Omental fat pad (tissue), 4 donors: ENCODE measurements at places on chromosomes 5 and 9.

- no peak for DNase-seq
These were observed 157.9 kb upstream of the ALDH1B1 start for GRCh38 chr9:38234479-38235170.

- no peak for DNase-seq
These were observed 146.9 kb upstream of the DMRT1 start for GRCh38 chr9:694403-695154.

DNA sequence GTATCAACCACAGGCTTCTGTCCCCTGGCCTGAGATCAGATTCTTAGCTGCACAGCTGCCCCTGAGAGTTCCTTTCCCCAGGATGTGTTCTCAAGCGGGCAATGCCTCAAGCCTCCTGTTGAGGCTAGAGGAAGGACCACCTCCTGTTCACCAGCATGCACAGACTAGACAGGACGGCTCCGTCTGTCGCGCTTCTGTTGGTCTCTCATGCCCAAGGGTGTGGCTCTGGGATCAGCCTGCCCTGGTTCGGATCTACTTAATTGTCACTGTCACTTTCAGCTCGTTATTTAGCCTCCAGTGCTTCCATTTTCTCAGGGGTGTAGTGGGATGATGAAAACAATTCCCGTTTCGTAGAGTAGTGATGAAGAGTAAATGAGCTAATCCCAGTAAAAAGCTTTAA lies 103.1 kb downstream of the KCNIP1 start:
- no peak for DNase-seq

DNA sequence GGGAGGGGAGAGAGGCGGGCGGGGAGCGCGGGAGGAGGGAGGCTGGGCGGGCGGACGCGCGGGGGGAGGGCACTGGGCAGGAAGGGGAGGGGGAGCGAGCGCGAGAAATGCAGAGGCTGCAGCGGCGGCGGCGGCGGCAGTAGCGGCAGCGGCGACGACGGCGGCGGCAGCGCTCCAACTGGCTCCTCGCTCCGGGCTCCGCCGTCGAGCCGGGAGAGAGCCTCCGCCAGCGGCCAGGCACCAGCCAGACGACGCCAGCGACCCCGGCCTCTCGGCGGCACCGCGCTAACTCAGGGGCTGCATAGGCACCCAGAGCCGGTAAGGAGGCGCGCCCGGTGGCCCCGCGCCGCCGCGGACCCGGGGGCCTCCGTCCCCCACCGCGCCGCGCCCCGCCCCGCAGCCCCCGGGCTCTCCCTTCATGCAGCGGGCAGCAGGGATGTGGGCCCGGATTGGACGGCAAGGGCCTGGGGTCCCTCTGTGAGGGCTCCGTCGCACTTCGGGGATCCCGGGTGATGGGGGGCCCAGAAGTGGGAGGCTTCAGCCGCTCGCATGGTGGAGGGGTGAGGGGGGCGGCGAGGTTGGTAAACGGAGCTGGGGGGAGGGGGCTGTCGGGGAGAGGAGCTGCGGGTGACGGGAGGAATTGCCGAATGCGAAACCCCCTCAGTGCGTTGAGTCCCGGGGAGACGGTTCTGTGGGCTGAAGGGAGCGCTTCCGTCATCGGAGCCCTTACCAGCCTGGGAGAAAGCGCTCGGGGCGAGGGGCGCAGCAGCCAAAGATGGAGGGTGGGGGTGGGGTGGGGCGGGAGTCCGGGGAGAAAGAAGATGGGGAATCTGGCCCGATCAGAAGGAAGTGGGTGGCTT lies at the start of gene BASP1:
BASP1 (plus strand) TSS at position 139 of the 860 bp plus-strand sequence. CDS start 57,586 bp downstream, outside the sequence.
- no peak for DNase-seq

GRCh38 chr9:34377404-34377746 lies 677 bp upstream of the MYORG start:
- DNase-seq, result peak; percentile 16

DNA sequence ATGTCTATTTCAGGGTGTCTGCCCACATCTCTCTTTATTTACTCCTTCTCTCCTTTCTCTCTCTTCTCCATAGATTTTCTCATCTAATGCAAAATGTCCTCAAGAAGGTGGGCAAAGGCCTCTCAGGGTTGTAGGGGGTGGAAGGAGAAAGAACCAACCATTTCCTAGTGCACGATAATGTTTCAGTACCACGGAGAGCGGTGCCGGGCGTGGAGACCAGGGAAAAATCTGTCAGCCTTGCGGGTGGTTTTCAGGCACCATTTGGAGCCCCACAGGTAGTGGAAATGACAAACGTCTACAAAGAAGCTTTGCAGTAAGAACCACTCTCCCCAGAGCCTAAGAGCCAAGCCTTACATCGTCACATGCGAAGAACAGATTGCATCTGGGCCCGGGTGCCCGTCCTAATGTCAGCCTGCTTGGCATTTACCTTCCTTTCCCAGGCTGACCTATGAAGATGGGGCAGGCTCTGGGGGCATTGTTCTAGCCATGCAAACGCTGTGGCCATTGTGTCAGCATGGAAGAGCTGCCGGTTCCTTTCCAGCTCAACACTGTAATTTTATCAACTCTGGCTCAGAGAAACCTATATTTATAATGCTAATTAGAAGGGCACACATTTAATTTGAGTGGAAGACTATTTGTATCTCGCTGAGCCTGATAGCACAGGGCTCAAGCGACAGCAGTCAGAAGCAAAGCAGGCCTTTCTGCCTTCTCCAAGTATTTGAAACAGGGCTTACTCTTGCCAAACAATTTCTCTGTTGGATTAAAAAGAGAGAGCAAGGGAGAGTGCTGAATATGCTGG lies 430.1 kb upstream of the WWC1 start:
- no peak for DNase-seq

DNA sequence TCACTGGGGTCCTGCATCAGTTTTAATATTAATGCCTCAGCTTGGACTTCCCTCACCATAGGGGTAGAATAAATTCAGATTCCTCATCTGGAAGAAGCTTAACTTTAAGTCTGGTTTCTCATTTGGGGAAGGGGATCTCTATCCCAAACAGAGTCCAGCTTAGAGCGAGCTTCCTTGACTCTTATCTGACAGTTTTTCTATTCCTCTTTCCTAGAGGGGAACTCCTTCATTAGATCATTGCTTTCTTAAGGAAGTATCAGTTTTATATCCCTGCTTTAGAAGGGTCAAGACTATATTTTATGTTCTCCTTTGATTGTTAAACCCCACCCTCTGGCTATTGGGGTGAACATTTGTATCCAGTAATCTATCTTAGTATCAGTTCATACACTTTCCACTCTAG lies 24.2 kb upstream of the CDC42SE2 start:
- DNase-seq, result no peak
